KG1 (cell line): ENCODE measurements at places on chromosomes 11 and 22.

GRCh38 chr11:79060081-79060953, 380.5 kb downstream of the TENM4 start:
- no peak for DNase-seq

DNA sequence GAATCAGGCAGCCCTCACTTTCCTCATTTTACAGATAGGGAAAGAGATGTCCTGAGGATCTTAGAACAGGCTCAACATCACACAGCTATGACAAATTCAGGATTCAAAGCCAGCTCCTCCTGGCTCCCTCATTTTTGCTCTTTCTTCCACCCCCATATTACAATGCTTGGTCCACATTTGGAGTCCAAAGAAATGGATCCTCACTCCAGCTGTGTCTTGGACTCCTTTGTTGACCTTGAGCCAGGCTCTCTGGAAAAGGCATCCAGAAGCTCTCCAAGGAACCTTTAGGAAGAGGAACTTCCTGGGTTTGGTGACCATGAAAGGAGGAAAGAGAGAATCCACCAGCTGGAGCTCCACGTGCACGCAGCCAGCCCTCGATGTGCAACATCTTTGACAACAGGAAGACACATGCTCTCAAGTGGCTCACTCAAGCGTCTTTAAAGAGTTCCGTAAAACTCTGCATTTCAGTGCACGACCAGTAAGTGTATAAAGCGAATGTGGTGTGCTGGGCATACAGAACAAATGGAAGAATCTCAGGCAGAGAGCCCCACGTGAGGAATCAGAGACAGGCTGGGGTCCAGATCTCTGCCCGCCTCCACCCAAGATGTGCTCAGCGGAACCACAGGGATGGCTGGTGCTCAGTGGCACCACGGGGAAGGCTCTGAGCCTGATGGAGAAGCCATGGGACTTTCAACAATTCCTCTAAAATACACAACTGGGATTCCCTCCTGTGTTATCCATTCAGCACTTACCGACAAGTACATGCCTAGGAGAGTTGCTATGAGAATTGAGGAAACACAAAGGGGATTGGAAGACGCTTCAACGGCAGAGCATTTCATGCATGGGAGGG, 48.4 kb downstream of the ISX start:
- no peak for DNase-seq

DNA sequence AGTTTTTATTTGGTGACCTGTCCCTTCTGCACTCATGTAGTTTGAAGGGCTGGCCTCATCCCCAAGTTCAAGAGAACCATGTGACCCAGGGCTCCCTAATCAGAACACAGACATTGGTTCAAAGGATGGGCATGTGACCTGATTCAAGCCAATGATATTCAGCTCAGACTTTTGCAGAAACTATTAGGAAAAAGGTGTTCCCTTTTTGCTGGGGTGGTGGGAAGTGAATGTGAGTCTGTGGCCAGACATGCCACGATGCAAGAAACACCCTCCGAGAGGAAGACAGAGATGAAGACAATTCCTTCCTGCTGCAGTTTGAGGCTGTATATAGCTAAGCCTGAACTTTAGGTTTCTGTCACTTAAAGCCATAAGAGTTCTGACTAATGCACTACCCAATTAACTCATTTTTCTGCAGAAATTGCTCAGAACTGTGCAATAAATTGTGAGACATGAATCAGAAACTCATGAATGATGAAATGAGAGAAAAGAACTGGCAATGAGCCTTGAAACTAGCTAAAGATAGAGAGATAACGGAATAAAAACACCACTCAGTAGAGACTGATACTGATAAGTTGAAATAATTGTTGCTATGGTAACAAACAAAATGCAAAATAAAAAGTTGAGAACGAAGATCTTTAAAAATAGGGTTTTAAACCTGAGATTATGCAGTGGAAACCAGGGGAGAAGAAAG, 9.2 kb upstream of the MAPK1 start:
- DNase-seq, result no peak

DNA sequence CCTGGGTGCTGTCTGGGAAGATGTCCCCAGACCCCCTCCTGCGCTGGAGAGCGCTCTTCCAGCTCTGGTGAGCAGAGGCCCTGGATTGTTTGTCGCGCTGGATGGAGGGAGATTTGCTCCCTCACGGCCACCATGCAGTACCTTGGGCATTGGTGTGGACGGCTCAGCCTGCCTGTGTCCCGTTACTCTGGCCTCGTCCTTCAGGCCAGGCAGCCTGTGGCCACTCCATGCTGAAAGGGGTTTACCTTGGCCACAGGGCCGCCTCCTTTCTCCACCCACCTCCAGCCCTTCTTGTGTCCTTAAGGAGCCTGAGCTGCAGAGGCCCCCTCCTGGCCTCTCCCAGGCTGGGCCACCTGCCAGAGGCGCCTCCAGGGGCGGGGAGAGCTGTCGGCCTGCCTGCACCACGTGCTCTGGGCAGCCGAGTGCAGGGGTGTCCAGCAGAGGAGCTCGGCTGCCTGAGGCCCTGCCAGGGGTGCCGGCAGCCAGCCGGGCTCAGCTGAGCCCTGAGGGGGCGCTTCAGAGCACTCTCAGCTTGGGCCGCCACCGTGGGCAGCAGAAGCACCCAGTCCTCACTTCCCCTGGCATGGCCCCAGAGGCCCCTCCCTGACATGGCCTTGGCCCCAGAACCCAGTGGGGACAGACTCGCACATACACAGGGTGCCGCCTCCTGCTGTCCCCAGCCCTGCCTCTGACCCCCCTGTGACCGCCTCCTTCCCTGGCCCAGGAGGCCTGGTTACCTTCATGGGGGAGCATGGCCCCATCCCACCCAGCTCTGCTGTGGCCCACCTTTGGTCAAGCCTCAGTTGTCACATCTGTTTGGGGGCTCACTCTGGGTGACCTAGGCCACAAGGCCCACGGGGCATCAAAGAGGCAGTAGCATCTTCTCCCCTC, 3.4 kb downstream of the CCND1 start:
- no peak for DNase-seq

DNA sequence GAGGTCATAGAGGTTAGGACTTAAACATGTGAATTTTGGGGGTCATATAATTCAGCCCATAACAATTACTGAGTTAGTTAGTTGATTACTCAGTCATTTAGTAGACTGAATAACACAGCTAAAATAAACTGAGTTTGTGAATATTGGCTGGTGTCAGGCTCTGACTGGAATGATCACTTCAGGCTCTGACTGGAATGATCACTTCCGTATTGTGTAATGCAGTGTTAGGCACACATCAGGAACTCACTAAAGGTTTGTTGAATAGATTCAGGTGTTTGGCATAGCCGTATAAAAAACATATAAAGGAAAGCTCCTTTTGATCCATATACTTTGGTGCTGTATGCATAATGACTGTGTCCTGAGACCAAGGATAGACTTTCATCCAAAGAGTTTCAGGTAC, 610.5 kb downstream of the INSC start:
- no peak for DNase-seq

- no peak for DNase-seq
These were observed 58.6 kb upstream of the MPEG1 start for GRCh38 chr11:59271247-59271755.

GRCh38 chr22:29459773-29460172, 20.2 kb upstream of the NEFH start:
- DNase-seq, result no peak

GRCh38 chr22:31926969-31927368, 17.4 kb upstream of the YWHAH start:
- DNase-seq, result no peak

GRCh38 chr22:39940757-39941305, 19.4 kb upstream of the TMA7B start:
- no peak for DNase-seq

DNA sequence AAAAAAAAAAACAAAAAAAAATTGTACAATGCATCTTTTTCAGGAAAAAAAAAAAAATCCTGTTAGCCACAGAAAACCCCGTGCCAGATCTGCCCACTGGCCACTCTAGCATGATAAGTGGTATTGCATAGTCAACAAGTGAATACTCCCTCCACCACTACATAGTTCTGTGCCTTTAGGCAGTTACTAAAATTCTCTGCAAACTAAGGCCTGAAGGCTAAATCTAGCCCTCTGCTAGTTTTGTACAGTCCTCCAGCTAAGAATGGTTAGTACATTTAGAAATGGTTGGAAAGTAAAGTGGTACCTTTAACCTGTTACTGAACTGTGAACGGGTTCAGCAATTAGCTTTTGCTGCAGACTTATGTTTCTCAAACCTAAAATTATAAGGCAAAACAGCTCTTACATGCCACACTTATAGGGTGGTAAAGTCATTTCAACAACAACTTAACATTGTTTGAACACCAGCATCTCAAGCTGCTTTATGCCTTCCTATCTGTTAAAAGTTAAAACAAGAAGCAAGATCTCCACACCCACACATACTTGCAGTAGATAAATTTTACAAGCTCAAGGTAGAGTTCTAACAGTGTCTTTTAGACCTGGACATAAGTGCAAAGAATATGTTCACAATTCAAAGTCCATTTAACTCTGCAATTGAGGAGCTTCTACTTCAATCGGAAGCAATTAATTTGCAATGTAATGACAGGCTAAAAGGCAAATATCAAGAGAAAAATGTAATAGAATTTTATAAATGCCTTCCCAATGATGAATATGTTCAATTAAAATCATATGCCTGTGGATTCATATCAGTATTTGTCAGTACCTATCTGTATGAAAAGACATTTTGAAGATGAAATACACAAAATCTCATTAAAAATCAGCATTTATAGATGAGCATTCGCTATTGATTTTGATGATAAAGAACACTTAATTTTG, 7.3 kb downstream of the C11orf71 start:
- DNase-seq, result no peak

- no peak for DNase-seq
These were observed 146.3 kb downstream of the WNT7B start for GRCh38 chr22:45830531-45831245.
